NCI-H1417 treated with DMSO at 0.1 percent for 48 hours (cell line): ENCODE measurements at places on chromosomes 2 and 18.

GRCh38 chr2:239197146-239197545 is 203.7 kb downstream of the HDAC4 start:
- DNase-seq, result no peak

DNA sequence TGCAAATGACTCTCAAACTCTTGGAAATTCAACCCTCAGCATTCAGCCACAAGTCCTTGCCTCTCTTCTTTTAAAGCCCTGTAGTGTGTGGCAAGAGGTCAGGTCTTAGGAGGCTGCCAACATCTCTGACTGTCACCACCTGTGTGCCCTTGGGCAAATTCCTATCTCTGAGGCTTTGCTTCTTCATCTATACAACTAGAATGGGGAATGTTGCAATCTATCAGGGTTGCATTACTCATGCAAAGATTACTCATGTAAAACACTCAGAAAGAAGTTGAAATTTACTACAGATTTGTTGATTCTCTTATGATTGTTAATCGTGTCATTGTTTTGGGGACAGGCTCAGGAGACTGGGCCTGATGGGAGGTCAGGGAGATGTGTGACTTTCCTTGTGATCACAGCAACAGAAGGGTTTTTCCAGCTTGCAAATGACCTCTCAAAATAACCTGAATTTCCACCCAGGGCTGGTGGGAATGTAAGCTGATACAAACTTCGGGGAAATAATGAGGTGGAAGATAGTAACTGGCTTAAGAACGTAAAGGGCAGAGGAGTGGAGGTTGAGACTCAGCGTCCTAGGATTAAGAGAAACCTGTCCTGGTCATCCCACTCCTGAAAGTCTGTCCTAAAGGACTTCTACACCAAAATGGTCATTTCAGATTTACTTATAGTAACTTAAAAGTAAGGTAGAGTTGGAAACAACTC is 32.1 kb upstream of the SIGLEC15 start:
- no peak for DNase-seq

DNA sequence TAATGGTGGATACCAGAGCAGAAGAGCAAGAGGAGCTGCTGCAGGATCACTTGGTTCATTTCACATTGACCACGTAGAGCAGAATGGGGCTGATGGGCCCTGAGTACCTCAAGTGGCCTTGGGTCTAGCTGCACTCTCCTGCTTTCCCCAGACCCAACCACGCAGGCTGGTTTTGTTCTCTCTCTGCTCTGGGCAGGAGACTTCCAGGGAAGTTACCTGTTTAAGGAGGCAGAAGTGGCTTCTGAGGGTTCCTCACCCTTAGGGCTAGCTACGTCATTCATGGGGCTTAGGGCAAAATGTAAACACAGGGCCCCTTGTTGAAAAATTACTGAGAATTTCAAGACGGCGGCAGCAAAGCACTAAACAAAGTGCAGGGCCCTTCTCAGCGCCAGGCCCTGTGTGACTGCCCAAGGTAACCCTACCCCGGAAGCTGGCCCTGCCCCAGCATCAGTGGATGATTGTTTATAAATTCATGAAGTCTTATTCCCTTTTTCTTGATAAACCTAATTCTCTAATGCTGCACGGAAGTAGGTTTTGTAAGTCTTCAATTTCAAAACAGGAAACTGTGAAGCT is 75.9 kb downstream of the TMEM182 start:
- DNase-seq, result no peak

DNA sequence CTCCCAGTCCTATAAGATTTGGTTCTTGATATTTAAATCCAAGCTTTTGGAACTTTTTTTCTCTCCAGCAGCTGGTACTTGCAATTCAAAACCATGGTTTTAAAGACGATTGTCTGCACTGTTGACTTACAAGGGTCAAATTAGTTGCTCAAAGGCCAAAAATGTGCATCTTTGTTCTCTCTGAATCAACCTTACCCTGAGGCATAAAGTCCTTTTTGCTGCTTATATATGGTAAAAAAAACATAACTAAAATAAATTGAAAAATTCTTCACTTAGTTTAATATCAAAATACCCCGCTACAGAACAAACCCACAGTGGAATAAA is 592.7 kb downstream of the XIRP2 start:
- no peak for DNase-seq

GRCh38 chr2:214450118-214450894 is 39.5 kb downstream of the VWC2L start:
- no peak for DNase-seq

DNA sequence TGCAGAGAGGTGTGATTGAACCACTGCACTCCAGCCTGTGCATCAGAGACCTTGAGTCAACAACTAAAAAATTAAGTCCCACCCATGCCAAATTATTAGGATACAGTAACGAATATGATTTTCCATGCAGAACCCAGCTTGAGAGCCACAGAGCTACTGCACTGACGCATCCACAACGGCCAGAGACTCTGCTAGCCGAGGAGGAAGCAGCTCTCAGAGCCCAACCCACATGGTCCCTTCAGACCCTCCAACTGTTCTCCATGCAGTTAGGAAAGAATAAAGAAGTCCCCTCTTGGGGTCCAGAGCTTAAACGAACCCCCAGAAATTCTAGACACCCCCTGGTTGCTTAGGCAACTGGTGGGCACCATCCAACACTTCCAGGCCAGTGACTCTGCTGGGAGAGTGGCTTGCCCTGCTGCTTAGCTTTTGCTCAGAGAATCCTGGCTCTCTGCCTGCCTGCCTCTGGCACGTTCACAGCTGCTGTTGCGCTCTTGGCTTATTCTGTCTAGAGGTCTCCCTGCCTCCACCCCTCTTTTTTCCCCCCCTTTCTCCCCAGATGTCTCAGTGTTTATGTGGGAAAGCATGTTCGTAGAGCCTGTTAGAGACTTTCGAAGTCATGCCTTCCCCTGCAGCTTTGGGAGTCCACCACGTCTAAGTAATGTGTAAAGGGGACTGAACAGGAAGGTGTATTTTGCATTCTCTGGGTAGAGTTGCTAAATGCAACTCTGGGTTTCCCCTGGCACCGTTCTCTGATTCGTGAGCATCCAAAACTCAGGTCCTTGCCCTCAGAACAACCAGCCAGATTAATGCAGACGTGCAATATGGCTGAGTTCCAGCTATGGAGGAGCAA is 26.0 kb upstream of the SP3 start:
- DNase-seq, result no peak

DNA sequence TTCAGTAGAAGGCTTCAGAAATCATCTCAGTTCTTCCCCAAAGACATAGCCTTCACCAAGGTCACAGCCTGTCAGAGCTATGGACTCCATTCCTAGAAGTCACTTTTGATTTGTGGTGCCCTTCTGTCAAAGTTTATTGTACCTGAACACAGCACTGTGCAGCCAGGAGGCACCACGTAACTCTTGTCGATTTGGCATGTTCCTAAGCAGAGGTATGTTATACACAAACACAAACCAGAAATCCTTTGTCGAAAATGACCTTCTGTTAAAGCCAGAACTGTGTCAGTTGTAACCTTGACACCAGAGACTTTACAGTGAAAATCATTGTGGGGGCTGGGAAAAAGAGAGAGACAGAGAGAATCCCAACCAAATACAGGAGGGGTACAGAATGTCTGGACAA is 62.6 kb upstream of the SGPP2 start:
- no peak for DNase-seq

GRCh38 chr2:161905389-161906046 is 168.5 kb downstream of the DPP4 start:
- DNase-seq, result no peak

- DNase-seq, result no peak
Observed at GRCh38 chr2:217293607-217294006, 433.7 kb upstream of the TNP1 start.

GRCh38 chr2:223735035-223735640 is 102.2 kb downstream of the AP1S3 start:
- no peak for DNase-seq

- DNase-seq, result no peak
Observed at GRCh38 chr2:74031959-74032287, 47.2 kb downstream of the TET3 start.

- no peak for DNase-seq
Observed at GRCh38 chr2:120747706-120748105, 12.0 kb downstream of the GLI2 start.

- DNase-seq, result no peak
Observed at GRCh38 chr2:228860601-228861285, 410.3 kb downstream of the PID1 start.

- no peak for DNase-seq
Observed at GRCh38 chr2:186530314-186530713, 44.3 kb downstream of the ZC3H15 start.

- no peak for DNase-seq
Observed at GRCh38 chr2:15643791-15644585, 52.3 kb downstream of the DDX1 start.

GRCh38 chr2:132752421-132753206 is 82.6 kb upstream of the LYPD1 start:
- DNase-seq, result no peak

DNA sequence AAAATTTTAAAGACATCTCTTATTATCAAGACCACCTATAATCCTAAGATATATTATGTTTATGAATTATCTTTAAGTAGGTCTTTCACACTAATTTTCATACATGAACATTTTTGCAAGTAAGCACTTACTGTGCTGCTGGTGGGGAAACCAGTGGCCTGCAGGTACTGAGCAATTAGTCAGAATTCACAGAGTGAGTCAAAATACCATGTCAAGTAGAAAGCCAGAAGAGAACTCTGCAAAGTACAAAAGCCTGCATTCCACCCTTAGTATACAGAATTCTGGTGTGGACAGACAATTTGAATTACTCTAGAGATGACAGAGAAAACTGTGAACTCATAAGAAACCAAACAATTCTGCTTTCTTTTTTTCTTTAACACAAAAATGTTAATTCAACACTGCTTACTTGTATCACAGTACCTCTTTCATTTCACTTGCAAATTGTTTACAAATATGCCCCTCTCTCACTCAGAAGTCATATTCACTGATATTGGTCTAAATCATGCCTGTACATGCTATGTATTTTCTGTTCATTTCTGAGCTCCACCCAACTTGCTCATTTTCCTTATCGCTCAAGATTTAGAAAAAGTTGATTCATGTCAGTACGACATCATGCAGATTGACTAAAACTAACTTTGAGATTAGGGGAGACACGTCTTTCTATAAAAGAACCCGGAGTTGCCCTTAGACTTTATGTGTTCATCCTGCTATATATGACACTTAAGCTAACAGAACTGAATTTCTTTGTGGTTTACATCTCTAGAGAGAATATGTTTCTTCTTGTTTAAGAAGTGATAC is 182.9 kb downstream of the IKZF2 start:
- DNase-seq, result no peak

DNA sequence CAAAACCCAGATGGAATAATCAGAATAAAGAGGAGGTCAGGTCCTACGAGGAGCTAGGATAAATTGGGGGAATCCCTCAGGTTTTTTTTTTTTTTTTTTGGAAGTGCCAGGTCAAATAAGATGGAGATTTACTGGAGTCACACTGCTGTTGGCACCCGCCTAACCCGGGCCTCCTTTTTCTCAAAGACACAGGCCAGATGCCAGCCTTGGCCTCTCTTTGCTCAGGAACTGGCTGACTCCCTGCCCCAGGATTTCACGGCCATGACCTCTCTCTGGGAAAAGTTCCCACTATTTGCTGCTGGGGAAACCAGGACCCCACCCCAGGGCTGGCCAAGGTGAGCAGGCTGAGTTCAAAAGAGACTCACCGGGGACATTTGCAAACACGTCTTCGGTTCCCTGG is 2.5 kb downstream of the CD8A start:
- no peak for DNase-seq

GRCh38 chr2:46651363-46652099 is 172.2 kb downstream of the TMEM247 start:
- DNase-seq, result no peak

GRCh38 chr2:231315896-231316295 is 79.6 kb upstream of the B3GNT7 start:
- no peak for DNase-seq

DNA sequence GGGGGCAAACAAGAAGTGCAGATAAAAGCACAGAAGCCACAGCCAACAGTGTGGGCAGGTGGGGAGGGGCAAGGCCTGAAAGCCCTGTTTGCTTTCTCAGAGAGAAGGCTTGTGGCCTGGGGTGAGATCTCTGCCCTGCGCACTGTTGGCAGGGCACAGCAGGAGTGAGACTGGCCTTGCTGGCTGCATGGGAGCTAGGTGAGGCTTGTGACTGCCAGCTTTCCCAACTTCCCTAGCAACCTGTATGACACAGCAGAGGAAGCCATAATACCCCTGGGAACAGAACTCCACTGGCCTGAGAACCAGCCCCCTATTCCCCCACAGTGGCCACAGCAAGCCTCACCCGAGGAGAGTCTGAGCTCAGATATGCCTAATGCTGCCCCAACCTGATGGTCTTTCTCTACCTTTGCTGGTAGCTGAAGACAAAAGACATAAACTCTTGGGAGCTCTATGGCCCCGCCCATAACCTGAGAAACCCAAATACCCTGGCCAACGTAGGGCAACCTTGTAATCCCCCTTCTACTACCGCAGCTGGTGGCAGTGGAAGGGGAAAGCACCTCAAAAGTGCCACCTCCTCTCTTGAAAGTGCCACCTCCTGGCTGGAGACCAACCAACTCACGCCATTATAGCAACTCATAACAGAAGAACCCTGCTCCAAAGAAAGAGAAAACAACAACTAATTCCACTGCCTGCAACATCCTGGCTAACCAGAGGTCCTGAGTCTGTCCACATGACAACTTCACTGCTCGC is 44.4 kb downstream of the LCT start:
- DNase-seq, result no peak

GRCh38 chr18:23629444-23629946 is 33.2 kb downstream of the ANKRD29 start:
- DNase-seq, result no peak

DNA sequence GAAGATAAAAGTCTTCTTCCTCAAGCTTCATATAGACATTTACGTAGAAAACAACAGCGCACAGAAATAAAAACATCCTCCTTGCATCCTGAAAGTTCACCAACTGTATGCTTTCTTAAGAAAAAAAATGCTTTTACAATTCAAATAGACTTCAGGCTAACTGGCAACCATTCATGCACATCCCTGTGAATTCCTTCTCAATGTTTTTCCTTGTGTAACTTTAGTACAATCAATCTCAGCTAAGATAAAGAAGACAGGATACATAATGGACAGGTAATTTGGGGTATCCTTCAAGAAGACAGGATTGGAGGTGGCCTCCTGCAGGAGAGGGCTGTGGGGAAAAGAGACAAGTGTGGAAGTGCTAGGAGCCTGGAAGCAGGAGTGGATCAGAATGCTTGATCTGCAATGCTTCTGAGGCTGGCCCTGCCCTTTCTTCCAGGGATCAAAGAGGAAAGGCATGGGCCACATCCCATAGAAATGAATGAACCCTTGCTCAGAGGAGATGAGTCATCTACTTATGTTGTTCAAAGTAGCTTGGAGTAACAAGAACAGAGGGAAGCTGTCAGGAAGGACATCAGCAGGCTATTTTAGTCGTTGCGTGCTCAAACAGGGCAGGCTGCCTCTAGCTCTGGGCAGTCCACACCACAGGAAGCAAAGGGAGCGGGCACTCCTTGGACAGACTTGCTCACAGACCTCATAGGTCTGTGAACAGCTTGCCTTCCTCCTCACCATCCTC is 126.6 kb downstream of the TMEM131 start:
- DNase-seq, result no peak

GRCh38 chr2:85397925-85398331 is 12.2 kb downstream of the CAPG start:
- no peak for DNase-seq

GRCh38 chr2:8267721-8268120 is 414.1 kb upstream of the ID2 start:
- DNase-seq, result no peak
